Esophagus squamous epithelium (tissue), 5 donors: ENCODE measurements at places on chromosomes 4 and X. TPM values are rescaled to one million over a fixed set of nuclear protein-coding genes. Genes with fewer than 3 reads are reported as not detected.
A peak's percentile ranks its signal among the peaks of the same experiment; 100 is the strongest.

DNA sequence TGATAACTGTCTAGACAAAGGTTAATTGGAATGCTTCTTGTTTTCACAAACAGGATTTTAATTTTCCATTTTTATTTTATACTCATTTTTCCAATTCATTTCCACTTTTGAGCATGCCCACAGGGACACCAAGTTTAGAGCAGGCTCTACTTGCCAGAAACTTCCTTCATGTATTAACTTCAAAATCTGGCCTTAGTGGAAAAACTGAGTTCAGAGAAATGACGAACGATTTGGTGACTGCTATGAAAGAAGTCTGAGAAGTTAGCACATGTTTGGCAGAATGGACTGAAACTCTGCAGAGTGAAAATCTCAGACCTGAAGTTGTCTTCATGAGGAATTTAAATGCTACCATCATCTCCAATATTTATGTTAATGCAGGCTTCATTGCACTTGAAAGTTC, 214.1 kb downstream of the THOC2 start:
- no peaks in the 10 kb centered on the region for H3K27me3 ChIP-seq
- no peak overlapping the region for H3K27ac ChIP-seq
- no peak for DNase-seq
- H3K36me3 ChIP-seq, result no peaks in the 10 kb centered on the region
- H3K4me3 ChIP-seq, result no peak overlapping the region

DNA sequence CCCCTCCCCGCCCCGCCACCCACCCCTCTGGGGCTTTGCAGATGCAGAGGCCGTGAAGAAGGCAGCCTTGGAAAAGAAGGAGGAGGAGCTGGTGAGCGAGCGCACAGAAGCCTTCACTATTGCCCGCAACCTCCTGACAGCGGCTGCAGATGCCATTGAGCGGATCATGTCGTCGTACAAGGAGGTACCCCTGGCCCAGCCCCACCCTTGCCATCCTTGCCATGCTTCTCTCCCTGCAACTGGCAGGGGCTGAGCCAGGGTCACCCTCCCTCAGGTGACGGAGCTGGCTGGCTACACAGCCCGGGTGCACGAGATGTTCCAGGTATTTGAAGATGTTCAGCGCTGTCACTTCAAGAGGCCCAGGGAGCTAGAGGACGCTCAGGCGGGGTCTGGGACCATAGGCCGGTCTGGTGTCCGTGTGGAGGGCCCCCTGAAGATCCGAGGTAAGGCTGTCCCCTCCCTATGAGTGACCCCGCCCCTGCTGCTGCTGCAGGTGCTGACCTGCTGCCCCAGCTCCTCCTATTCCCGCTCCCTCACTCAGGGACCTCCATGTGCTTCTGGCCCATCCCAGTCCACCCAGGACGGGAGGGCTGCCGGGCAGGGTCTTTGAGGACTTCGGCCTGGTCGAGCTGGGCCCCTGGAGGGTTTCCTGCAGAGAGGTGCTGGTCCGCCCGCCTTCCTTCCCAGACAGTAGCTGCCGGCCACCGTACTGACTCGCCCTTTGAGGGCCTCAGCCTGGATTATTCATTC, 11.6 kb downstream of the ABCD1 start:
- DNase-seq, result no peak
- H3K36me3 ChIP-seq, result no peaks in the 10 kb centered on the region
- H3K4me3 ChIP-seq, result no peak overlapping the region
- H3K4me1 ChIP-seq, result no peaks in the 10 kb centered on the region
- H3K27ac ChIP-seq, result no peak overlapping the region

DNA sequence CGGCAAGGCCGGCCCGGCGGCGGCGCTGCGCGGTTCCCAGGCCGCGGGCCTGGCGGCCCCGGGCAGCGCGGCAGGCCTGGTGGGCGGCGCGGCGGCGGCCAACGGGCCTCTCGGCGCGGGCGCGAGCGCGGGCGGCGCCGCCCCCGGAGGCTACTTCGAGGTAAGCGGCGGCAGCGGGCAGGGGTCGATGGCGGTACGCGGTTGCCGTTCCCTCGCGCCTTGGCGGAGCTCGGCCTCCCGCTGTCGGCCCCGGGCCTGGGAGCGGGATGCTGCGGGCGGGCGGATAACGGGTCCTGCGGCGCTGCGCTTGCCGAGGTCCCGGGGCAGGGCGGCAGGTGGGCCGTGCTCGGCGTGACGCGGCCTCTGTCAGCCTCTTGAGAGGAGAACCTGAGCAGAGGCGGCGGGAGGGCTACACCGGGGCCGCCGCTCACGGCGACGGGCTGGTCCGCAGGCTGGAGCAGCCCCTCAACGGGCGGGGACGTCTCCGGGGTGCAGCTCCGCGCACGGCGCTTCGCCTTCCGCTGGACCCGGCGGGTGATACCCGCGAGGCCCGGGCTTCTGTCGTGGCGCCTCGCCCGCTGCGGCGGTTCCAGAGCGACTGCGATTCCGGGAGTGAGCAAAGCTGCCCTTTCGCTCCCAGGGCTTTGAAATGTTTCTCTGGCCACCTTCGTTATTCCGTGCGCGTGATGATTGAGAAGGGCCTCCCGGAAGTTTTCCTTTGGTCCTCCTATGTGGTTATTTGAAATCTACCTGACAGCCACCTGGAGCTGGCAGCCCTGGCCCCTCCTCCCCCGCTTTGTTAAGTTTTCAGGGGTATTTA, 774 bp downstream of the FAM193A start:
- no peaks in the 10 kb centered on the region for H3K36me3 ChIP-seq
- H3K27me3 ChIP-seq, result no peaks in the 10 kb centered on the region
- no peak for DNase-seq
- peaks cover 38% of the 10 kb centered on the region for H3K4me1 ChIP-seq
- peak overlapping the region; percentile 88 for H3K27ac ChIP-seq

DNA sequence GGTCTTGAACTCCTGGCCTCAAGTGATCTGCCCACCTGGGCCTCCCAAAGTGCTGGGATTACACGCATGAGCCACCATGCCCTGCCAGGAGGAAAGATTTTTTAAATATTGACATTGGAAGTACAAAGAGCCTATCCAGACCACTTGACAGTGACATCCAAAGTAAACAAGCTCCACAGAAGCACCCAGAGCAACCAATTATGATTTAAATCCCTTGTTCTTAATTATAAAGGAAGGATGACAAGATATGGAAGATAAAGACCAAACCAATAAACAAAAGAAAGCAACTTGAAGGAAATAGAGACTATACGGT, 27.7 kb upstream of the RPL34 start:
- H3K36me3 ChIP-seq, result no peaks in the 10 kb centered on the region
- no peaks in the 10 kb centered on the region for H3K27me3 ChIP-seq
- no peak for DNase-seq
- no peak overlapping the region for H3K27ac ChIP-seq
- H3K4me1 ChIP-seq, result no peaks in the 10 kb centered on the region
- no peak overlapping the region for H3K4me3 ChIP-seq

- DNase-seq, result no peak
- H3K36me3 ChIP-seq, result peaks cover 9% of the 10 kb centered on the region
- H3K27ac ChIP-seq, result no peak overlapping the region
- H3K27me3 ChIP-seq, result no peaks in the 10 kb centered on the region
Observed at GRCh38 chr4:26632916-26633315, 49.0 kb downstream of the TBC1D19 start.

Gene DYNLT3
- total RNA-seq, result 68.9 TPM

Gene CT45A3
- total RNA-seq, result not detected

Gene EREG
- 11.3 TPM for total RNA-seq
